Thyroid gland (tissue), 4 donors: ENCODE measurements at places on chromosomes 11 and 22. TPM values are rescaled to one million over a fixed set of nuclear protein-coding genes. Genes with fewer than 3 reads are reported as not detected.

TMEM45B gene
- 28.1 TPM for total RNA-seq

DNA sequence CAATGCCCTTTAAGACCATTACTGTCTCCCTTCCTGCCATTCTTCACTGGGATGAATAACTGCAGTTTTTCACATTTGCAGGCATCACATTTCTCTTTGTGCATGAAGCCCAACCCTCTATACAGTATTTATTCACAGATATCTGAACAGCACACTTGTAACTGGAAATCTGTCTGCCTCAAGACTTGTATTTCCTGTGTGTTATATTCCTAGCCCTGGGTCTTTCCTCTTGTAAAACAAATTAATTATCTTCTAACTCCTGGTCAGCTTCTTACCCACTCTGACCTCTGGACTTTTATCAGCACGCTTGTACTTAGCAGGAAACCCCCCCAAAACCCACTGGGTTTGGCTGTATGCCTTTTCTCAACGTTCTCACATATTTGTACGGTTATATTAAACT is 2.0 kb downstream of the CSRP3 start:
- H3K4me1 ChIP-seq: no peaks in the 10 kb centered on the region
- no peak overlapping the region for H3K4me3 ChIP-seq
- DNase-seq: no peak
- no peak overlapping the region for H3K27ac ChIP-seq
- H3K36me3 ChIP-seq: no peaks in the 10 kb centered on the region
- H3K27me3 ChIP-seq: no peaks in the 10 kb centered on the region

DNA sequence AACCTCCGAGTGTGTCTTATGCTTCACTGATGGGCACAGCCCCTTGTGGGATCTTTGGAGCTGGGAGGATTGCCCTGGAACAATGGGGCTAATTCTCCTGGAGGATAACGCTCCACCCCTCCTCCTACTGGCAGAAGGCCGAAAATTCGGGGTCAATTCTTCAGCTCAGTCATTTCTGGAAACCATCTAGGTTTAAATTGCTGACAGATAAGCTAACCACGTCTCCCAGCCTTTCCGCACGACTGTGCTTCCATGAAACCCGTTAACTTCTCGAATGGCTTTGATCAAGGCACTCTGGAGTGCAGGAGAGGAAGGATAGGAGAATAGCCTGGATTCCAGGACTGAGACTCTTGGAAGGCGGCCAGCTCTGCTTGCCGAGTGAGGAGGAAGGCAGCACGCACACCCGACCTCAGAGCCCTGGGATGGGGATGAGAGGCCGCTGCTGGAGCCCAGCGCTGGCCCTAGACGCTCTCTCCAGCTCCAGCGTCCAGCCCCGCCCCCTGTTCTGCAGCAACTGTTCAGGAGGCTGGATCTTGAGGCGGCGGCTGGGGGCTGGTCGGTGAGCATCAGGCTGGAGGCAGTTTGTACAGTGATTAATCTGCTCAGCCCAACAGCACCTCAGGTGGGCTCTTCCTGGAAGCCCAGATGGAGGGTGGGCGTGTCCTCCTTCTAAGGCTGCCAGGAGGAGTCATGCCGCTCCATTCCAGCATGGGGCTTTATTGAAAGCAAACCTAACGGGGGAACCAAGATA is 176.7 kb upstream of the NCAM1 start:
- no peak overlapping the region for H3K4me3 ChIP-seq
- DNase-seq: peak; percentile 79
- no peak overlapping the region for H3K27ac ChIP-seq

DNA sequence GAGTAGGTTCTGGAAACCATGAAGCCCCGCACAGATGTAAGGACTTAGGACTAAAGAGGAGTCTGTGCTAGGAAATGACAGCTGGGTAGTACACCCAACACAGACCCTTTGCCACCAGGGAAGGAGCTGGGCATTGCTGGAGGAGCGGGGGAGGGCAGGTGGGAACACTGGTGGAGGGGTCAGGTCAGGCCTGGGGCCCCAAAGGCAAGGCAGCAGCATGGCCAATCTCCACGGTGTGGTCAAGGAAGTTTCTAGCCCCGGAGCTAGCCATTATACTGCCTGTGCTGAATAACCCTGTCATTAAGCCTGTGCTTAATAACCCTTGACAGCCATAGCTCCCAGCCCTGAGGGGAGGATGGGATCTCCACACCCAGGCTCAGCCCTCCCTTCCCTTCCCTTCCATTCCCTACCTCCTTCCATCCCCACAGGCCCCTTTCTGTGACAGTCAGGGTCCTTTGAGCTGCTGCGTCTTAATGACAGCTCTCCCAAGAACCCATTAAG is 2.1 kb downstream of the TMPRSS4 start:
- H3K27ac ChIP-seq: no peak overlapping the region
- no peaks in the 10 kb centered on the region for H3K36me3 ChIP-seq
- no peak for DNase-seq
- no peaks in the 10 kb centered on the region for H3K27me3 ChIP-seq
- peaks cover 11% of the 10 kb centered on the region for H3K4me1 ChIP-seq
- H3K4me3 ChIP-seq: no peak overlapping the region

BSCL2 gene
- 77.3 TPM for total RNA-seq

- no peak overlapping the region for H3K4me3 ChIP-seq
- no peaks in the 10 kb centered on the region for H3K4me1 ChIP-seq
- H3K27me3 ChIP-seq: no peaks in the 10 kb centered on the region
- H3K36me3 ChIP-seq: no peaks in the 10 kb centered on the region
- H3K27ac ChIP-seq: no peak overlapping the region
Observed at GRCh38 chr11:14148653-14149273, 186.2 kb downstream of the SPON1 start.

ZC3H12C gene
- 20.9 TPM for total RNA-seq
